Activated CD4-positive, alpha-beta T cell treated with anti-CD3 and anti-CD28 coated beads, Interleukin-2, amount 50 U/mL, for 24 hours (primary cell): ENCODE measurements at places on chromosomes 3 and 15.

GRCh38 chr15:56980473-56980872 is 62.0 kb downstream of the TCF12 start:
- no peak for DNase-seq

DNA sequence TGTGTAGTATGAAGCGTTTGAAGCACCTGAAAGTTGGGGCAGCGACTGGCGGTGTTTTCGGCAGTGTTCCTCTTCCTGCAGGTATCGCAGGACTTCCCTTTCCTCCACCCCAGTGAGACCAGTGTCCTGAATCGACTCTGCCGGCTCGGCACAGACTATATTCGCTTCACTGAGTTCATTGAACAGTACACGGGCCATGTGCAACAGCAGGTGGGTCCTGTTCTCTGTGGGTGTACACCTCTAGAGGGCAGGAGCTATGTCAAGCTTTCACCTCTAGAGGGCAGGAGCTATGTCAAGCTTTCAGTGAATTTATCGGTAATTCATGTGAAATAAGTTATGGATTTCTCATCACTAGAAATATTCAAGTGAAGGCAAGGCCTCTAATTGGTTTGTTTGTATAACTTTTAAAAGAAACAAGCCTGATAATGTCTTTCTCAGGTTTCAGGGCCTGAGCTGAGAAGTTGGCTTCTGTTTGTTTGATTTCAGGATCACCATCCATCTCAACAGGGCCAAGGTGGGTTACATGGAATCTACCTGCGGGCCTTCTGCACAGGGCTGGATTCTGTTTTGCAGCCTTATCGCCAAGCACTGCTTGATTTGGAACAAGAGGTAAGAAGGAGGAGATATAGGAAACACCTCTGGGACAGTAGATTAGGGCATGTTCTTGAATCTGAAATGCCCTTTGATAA is 5.3 kb downstream of the TUBGCP4 start:
- no peak for DNase-seq

- DNase-seq, result no peak
These were observed 17.4 kb upstream of the CHD2 start for GRCh38 chr15:92882697-92883162.

- no peak for DNase-seq
These were observed 82.7 kb upstream of the SLC6A6 start for GRCh38 chr3:14319654-14320182.

DNA sequence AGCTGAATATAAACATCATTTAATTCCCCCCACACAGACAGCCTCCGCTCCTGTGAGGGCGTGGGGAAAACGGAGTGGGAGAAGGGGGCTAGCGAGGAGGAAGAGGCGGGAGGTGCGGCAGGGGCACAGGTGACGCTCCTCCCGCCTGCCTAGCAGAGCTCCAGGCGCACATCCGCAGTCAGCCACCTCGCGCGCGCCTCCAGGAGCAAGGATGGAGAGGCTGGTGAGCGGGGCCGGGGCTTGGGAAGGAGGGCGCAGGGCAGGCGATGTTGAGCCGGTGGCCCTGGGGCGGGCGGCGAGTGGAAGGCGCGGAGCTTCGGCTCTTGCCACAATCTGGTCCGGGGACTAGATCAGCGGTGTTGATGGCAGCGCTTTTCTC is at the start of gene CD200:
CD200 (plus strand) TSS at position 155 of the 379 bp plus-strand sequence; CDS start at position 212, 57 bp downstream.
- DNase-seq, result peak; percentile 26

GRCh38 chr3:123295901-123296250 is 94.1 kb downstream of the SEC22A start:
- no peak for DNase-seq
